ENCODE measurements at places on chromosomes 3 and 15.

- ATAC-seq = peak; percentile 38
Observed at GRCh38 chr3:132730891-132731580, 8.8 kb upstream of the NPHP3 start.

- no peak for ATAC-seq
Observed at GRCh38 chr3:18126772-18127171, 298.4 kb downstream of the SATB1 start.

DNA sequence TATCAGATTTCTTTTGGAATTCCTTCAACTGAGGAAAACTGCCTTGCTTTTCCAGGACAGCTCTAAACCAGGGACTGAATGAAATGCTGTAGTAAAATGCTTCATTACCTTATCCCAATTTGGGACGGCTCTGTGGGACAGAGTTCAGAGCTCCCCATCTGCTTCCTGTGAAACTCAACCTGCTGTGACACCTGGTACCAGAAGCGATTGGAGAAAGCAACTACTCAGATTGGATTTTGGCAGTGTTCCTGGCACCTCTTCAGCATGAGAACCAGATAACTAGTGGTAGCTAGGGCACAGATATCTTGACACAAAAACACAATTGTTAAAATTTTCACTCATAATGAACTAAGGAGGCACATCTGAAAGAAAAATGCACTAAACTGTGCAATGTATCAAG is 539.1 kb downstream of the SI start:
- no peak for ATAC-seq

GRCh38 chr3:195241592-195242355 is 29.2 kb downstream of the XXYLT1 start:
- ATAC-seq = no peak

DNA sequence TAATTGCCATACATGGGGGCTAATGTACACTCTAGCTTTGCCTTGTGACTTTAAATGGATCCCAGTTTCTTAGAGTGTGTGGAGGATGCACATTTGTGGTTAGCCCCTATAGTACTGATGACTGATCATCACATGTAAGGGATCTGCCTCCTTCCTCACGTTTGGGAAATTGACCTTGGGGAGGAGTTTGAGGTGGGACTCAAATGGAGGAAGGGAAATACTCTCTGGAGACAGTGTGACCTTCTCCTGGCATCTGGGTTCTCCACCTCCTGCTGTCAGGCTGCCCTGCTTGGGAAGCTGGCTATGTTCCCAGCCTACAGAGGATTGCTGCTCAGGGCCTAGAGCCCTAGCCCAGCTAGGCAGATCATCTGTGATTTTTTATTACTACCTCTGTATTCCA is 48.7 kb downstream of the PPM1L start:
- no peak for ATAC-seq

- no peak for ATAC-seq
Observed at GRCh38 chr3:50571486-50571885, 2.2 kb downstream of the HEMK1 start.

DNA sequence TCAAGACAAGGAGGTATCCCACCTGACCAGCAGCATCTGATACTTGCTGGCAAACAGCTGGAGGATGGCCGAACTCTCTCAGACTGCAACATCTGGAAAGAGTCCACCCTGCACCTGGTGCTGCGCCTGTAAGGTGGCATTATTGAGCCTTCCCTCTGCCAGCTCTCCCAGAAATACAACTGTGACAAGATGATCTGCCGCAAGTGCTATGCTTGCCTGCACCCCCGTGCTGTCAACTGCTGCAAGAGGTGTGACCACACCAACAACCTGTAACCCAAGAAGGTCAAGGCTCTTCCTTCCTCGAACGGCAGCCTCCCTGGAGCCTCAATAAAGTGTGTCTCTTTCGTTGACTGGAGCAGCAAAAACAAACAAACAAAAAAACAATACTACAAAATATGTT is 2.2 kb upstream of the SLC4A7 start:
- ATAC-seq = no peak

DNA sequence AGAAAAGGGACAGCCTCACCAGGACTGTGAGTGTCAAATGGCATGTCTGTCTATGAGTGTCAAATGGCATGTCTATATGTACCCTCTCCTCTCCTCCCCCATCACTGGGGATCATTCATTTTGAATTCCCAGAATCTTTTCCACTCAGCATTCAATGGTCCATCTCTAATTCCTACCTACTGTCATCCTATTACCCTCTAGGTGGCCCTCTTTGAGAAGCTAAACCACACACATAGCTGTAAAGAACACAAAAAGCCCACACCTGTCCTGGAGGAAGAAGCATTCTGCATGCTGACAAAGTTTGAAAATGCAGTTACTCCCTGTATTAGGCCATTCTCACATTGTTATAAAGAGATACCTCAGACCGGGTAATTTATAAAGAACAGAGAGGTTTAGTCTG is 46.2 kb upstream of the PYDC2 start:
- no peak for ATAC-seq

DNA sequence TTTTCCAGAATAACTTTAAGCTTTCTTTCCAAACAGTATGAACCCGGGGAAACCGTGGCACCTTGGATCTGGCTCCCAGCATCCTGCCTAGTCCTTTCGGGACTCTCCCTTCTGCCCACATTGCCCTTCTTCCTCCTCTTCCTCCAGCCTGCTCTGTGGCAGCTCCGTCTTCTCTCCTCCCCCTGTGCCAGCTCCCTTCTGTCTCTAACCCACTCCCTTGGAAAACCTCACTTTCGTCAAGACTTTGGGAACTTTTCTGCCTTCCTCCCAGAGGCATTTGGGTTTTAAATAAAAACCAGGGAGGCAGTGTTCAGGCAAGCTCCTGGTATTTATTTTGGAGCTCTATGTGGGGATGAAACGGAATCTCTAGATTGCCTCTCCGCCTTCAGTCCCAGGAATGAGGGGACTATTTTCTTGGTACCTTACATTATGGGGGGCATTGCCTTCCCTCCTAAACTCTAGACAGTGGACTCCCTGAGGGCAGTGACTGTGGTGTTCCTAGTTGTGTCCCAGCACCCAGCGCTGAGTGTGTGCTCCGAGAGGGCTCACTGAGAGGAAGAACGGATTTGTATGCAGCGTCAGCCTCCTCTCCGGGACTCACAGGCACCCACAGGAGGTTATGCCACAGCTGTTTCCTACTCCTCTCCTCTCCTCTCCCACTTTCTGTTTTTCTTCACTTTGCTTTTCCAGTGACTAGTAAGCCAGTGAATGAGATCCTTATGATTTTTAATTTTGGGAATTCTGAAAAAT is 105.4 kb upstream of the MRPS22 start:
- no peak for ATAC-seq

DNA sequence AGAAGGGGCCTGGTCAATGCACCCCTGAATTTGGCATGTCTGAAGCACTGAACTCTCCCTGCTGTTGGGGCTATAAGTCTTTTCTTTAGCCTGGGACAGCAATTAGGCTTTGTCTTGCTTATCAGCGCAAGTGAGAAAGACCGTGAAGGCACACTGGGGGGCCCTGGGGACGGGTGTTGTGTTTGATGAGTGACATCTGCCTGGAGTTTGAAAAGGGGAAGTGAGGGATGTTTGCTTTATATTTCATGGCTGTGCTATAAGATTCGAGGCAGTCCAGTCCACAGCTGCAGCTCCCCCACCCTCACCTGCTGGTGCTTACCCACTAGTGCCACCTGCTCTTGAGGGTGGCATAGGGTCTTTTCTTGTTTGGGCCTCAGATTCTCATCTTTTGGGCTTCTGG is 44.8 kb downstream of the CEMIP start:
- no peak for ATAC-seq

- ATAC-seq = no peak
Observed at GRCh38 chr15:67543348-67543718, 830 bp downstream of the MAP2K5 start.

DNA sequence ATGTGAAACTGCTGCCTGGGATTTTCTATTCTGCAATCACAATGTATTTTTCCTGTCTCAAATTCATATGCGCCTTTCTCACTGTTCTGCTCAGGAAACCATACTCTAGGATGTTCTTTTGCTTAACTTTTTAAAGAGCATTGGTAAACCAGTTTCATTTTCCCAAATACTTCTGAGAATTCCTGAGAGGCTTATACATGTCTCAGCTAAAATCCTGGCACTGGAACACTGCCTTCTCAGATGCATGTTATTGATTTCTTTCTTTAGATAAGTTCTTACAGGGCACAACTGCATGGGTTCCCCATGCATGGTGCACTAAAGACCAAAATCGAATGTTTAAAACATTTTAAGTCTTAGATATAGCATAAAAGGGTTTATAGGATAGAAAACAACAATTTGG is 178.3 kb upstream of the PLSCR5 start:
- no peak for ATAC-seq

- ATAC-seq = no peak
Observed at GRCh38 chr3:194079702-194080172, 56.2 kb upstream of the HES1 start.

DNA sequence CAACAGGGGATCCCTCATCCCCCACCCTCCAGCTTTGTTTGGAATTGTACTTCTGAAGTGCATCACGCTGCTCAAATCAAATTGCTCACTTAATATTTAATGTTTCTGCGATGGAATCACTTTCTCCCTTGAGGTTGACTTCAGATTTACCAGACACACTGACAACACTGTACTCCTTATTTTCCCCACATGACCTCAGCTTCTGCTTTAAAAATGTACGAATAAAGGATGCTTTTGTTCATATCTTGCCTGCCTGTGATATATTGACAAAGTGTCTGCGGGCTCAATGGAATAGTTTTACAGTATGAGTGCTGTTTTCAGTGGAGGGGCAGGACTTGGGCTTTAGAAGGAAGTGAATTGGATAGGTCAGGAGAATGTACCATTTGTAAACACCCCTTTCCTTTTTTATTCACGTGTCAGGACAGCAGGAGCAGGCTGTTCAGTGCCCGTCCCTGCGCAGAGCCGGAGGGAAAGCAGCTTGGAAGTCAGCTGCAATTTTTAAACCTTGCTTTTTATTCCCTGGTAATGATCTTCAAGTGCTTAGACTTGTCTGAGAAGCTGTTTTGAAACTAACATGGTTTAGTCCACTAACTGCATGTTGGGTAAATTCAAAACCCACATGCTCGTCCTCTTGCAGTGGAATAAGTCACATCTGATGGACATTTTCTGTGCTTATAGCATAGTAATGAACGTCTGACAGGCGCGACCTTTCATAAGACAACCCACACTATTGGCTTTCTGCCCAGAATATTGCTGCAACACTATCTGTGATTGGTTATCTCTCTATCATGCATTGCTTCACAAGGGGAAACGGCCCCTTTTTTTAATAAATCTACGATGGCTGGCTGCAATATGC is 29.9 kb downstream of the MBNL1 start:
- peak; percentile 72 for ATAC-seq

DNA sequence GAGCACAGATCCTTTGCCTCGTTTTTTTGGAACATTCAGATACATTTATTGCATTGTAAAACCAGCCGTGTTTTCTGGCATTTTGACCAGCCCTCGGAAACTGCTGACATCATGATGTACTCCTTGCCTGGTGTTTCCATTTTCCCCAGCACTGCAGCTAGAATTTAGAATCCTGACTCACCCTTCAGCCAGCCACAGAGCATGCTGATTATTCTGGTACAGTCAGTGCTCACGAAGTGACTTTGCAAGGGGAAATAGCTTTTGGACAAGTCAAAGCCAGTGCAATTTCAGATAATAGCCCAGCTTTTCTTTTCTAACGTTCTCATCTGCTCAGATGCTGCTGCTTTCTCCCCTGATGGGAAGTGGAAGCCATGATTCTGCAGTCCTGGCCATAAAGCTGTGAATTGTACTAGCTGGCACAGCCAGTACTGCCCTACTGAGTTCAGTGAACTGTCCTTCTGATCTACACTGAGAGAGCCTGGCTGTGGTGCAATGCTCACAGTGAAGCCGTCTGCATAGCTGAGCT is 12.1 kb upstream of the CNBP start:
- ATAC-seq = peak; percentile 83

- ATAC-seq = no peak
Observed at GRCh38 chr3:58068122-58068809, 60.0 kb downstream of the FLNB start.

DNA sequence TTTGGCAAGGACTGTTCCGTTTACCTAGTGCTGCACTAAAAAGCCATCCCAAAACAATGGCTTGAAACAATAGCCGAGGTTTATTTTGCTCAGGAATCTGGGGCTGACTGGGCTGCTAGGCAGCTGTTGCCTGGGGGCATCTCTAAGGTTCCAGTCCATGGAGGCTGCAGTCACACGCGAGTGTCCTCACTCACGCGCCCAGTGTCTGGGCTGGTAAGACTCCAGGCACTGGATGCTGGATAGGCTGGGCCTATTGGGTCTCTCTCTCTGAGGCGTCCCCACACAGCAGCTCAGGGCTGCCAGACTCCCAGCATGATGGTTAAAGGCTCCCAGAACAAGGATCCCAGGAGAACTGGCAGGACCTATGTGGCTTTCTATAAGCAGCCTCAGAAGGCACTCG is 34.2 kb downstream of the ALS2CL start:
- no peak for ATAC-seq

DNA sequence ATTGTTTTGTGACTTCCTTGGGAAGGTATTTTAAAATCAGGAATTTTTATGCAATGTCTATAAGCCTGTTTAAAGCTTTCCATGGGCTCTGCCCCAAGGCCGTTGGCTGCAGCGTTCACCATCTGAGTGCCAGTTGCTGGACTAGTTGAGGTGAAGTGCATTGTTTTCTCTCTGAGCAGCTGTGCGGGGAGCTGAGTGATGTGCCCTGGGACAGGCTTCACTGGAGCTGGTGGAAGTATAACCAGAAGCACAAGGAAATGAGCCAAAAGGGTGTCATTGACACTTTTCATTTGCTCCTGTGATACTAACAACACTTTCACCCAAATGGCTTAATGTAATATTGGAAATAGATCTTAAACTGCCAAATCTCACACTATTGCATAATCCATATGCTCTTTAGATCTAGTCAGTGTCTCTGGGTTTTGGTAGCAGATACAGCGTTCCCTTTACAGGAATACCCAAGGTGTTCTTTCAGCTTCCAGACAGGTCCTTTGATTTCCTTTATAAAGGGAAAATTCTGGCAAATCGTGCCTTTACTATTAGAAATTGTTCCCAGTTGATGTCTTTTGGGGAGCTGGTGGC is 29.2 kb downstream of the APH1B start:
- ATAC-seq = no peak

- no peak for ATAC-seq
Observed at GRCh38 chr3:94304954-94305353, 242.1 kb downstream of the NSUN3 start.

DNA sequence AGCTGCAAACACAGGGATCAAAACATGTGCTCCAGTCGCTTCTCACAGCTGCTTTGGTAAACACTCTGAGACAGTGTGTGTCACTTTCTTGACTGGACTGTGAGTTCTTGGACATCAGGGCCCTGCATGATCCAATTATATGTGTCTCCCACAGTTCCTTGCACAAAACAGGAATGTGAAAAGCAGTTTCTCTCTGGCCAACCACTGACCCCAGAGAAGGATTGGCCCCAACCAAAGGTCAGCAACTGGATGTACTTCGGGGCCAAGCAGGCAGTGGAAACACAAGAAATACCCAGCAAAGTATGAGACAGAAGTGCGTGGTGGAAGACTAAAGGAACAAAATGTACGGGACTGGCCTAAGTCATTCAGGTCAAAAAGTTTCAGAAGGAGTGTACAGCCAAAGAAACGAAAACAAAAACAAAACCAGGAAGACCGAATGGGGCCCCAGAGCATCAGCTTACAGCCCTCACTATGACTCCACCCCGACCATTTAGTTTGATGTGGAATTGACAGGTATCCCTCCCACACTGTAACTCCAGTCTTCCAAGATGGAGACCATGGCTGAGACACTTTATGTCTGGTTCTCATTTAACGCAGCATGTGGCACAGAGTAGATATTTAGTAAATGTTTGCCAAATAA is 76.7 kb upstream of the LPP start:
- peak; percentile 80 for ATAC-seq

All from activated T-helper 17 cell treated with anti-CD3 and anti-CD28 coated beads, Interleukin-2, amount 50 U/mL, for 72 hours (primary cell).